Stimulated activated CD4-positive, alpha-beta T cell treated with anti-CD3 and anti-CD28 coated beads, Interleukin-4, amount 100 ng/mL, for 1 hour (primary cell): ENCODE measurements at places on chromosomes 4 and X.
A peak's percentile ranks its signal among the peaks of the same experiment; 100 is the strongest.

GRCh38 chr4:38111717-38112116, 151.5 kb downstream of the PTTG2 start:
- DNase-seq = no peak

DNA sequence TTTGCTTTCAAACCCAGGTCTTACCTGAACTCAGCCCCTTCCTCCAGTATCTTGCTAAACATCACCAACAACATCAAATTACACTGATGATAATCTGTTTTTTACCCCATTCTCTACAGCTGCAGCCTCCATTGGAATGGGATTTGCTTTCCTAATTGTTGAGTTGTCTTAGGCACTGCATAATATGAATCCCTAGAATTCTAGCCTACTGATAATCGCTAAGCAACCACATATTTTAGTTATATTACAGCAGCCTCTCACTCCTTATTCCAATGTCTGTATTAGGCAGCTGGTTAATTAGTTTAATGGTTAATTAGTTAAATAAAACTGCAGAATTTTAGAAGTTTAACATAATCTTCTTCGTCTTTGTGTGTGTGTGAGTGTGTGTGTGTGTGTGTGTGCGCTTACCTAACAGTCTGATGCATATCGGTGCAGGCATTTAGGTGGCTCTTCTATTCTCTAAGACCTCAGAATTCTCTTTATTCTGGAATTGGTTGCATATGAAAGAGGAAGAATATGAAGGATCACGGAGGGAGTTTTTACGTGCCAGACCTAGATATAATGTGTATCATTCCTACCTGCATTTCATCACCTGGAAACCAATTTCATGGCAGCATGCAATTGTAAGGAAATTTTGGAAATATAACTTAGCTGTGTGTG, 5.3 kb upstream of the COMMD8 start:
- DNase-seq = no peak

DNA sequence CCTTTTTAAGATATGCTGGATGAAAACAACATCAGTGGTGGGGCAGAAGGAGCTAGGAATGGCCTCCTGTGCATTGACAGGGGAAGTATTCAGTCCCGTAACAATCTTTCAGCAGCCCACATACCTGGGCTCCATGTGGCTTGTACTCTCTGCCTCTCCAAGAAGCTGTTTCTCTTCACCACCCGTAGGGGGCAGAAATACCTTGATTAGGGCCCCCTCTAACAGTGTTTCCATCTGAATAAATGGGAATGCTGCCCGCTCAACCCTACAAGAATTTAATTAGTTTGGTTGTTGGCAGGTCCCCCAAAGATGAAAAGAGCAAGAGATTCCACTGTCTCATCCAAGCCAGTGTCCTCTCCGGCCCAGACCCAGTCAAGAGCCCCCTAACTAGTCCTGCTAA, 155.2 kb downstream of the SMIM20 start:
- DNase-seq = no peak

GRCh38 chr4:71338846-71339593, at the start of gene SLC4A4:
Gene SLC4A4, plus strand, starts transcription at chr4:71339020.
- no peak for DNase-seq

- no peak for DNase-seq
Measured at GRCh38 chr4:127776620-127777019, 5.5 kb upstream of the HSPA4L start.

- DNase-seq = no peak
Measured at GRCh38 chrX:44462850-44463249, 79.8 kb downstream of the FUNDC1 start.

DNA sequence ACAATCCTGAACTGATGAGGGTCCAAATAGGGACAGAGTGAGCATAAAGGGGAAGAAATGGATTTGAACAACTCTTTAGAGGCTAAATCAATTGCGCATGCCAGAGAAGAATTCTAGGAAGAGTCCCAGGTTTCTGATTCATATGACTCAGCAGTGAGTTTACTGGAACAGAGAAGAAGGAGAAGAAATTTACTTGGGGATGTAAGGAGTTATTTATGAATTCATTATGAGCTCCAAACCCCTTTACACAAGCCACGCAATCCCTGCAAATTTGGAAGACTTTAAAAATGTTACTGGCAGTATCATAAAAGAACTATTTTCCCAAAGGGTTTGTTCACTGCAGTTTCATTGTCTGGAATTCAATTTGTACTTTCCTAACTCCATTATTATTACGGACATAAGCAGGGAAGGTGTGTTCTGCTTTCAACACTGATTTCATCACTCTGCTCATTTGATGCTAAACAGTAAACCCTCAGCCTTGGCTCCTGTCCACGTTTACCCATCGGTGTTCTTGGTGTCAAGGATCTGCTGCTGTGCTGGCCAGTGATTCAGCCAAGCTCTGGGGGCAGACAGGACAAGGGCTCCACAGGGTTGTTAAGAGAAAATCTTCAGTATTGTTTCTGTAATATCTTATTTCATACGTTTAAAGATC, 273.7 kb downstream of the HNRNPD start:
- DNase-seq = no peak

DNA sequence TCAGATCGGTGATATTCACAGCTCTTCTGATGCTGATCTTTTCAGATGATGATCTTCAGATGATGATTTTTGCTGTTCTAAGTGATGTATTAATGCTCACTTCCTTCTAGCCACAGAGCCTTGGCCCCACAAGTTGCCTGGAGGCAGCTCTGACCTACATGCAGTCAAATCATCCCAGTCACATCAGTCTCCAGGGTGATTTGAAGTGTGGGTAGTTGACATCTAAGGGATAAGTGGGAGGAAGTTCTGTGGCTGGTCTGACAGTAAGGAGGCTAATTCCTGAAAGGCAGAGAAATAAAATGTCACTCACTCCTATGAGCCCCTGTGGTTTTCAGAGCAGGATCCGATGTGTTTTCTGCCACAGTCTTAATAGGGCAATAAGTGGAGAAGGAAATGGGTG, 79.8 kb upstream of the RPL34 start:
- no peak for DNase-seq

- DNase-seq = peak; percentile 26
Measured at GRCh38 chrX:46758163-46758955, 559 bp downstream of the SLC9A7 start.

GRCh38 chrX:134533952-134534351, 74.0 kb downstream of the HPRT1 start:
- DNase-seq = no peak

GRCh38 chr4:168188754-168189153, 96.4 kb downstream of the ANXA10 start:
- DNase-seq = no peak

DNA sequence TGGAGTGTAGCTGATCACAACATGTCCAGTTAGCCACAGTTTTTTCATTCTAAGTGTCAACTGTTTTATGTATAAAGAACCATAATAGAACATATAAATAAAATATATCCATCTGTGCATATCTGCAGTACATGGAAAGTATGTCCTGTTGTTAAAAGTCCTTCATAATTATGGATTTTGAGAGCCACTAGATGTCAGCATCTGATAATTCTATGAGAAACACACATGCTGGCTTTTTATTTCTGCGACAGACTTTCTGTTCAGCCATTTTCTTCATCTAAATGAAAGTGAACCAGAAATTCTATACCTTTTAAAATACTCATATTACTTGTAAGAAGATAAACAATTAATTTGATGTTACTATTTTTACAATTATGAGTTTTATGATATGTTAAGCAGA, 251.5 kb downstream of the GPM6A start:
- DNase-seq = no peak

DNA sequence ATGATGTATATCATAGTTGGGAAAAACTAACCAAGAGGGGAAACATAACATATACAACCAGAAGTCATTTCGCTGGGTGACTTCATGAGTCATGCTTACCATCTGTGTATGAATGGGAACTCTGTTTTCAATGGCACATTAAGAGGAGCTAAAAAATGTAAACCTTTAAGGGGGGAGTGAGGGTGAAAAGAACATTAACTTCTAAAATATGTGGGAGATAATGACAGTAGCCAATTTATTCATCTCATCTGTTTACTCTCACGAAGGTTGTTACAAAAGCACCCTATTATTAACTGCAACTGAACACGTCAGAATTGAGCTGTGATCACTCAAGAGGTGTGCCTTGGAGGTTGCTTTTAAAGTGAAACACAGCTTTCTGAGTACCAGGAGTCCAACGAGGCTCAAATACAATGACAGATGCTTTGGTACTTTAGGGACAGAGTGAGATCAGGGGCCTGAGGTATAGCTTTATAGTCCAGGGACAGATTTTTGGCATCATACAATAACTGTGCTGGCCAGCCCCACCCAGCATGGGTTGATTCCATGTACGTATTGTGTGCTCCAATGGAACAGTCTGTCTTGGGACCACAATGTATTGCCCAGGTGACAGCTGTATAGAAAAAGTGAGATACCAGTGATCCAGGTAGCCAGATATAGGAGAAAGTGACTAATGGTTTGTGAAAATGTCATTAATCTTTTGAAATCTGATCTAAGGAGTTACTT, 107.3 kb downstream of the AMMECR1 start:
- no peak for DNase-seq

- DNase-seq = no peak
Measured at GRCh38 chr4:84058201-84058600, 440.9 kb downstream of the NKX6-1 start.

GRCh38 chr4:169690787-169691186, 67.0 kb downstream of the HPF1 start:
- no peak for DNase-seq

DNA sequence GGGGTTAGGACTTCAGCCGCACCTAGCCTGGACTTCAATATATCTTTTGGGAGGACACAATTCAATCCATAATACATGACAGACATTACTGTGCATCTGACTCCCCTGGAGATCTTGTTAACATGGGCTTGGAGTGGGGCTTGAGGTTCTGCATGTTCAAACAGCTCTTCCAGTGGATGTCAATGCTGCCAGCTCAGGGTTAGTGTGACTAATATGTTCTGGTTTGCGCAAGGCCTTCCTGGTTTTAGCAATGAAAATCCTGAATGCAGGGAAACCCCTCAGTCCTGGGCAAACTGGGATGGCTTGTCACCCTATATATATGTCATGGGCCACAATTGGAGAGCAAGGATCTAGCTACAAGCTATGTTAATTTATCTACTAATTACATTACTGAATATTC, 2.7 kb upstream of the TSPAN7 start:
- no peak for DNase-seq
